ENCODE measurements at places on chromosomes 3 and 15.
A peak's percentile ranks its signal among the peaks of the same experiment; 100 is the strongest.

GRCh38 chr3:17901893-17902292, 159.5 kb upstream of the TBC1D5 start:
- DNase-seq: no peak

DNA sequence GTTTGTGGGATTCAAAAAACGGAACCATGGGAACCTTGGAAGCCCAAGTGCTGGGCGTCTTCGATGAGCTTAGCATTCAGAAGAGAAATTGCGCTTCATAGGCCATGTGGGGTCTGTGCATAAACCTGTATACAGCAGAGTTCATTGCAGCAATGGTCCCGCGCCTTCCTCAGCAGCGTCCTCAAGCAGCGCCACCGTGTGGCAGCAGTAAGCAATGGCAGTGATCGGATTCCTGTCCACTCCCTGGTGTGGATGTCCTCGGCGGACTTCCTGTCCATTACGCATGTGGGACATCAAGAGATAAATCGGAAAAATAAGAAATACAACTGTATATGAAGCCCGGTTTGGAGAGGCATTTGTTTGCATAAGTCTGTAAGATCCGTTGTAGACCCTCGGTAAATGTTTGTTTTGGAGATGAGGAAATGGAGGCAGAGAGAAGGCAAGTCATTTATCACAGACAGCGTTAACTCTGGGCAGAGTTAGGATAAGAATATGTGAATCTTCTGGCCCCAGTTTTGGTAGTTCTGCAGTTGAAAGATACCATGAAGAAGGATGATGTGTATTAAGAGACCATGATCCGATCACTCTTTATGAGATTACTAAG, 57.7 kb downstream of the CNTN4 start:
- no peak for DNase-seq

GRCh38 chr15:94477913-94478553, 246.7 kb downstream of the MCTP2 start:
- no peak for DNase-seq

GRCh38 chr3:127056281-127056680, 73.4 kb downstream of the PLXNA1 start:
- DNase-seq: no peak

GRCh38 chr15:48929661-48930060, 34.1 kb downstream of the SHC4 start:
- no peak for DNase-seq

DNA sequence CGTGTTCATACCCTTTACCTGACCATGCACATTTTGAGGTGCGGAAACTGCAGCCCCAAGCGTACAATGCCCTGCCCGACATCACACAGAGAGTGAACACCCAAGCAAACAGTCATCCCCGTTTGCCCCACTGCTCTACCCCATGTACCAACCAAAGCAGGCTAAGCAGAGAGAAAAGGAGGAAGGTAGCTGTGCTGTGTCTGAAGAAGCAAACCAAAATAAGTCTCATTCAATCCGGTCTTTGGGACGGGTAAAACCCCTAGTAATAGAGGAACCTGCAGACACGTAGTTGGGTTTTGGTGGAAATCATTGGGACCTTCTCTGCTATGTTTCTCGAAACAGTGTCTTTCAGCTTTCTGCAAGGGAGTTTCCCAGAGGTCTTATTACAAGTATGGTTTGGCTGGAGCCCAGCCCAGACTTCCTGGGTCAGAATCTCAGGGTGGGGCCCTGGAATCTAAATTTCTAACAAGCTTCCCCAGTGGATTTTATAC, 164.6 kb upstream of the HES1 start:
- no peak for DNase-seq

DNA sequence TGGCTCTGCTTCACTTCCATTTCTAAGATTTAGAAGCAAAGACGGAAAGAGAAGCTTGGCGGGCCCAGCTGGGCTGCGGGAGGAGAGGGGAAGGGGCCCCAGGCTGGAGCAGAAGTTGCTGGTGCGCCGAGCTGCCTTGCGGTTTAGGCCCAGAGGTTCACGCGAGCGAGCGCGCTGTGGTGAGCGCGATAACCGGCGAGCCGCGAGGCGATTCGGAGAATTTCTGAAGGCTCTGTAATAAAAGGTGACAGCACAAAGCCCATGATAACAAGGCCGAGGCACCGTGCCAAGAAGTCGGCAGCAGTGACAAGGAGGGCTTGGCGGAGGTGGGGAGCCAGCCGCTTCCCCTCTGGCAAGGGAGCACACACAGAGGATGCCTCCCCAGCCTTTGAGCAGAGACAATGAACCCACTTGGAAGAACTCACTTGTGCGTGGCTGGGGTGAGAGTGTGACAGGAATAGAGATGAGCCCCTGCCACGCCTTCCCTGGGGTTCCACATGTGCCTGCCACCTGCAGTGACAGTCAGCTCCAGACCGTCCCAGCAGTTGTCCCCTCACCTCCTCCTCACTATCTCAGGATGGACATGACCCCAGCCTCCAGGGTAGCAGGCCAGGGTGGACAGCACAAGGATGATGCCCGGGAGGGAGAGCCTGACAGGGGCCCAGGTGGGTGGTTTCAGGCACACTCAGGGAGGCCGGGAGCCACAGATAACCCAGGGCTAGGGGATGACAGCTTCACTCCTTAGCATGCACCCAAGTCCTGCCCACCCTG, 315.2 kb downstream of the UACA start:
- DNase-seq: no peak

DNA sequence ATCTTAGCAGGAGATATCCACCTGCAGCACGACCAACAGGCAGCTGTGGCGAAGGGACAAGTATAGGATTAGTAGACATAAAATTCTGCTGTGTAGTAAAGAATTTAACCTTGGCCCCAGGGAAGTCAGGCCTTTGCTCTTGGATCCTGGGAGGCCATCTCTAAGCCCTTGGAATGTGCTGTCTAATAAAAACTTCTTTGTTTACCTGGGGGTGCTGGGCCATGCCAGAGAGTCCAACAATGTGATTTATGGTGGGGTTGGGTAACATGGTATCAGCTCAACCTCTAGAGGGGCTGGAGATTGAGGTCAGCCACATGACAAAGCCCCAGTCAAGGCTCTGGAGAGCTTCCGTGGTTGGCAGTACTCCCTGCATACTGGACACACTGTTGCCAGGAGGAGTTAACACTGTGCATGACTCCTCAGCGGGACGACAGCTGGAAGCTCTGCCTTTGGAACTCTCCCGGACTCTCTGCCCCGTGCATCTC, 52.4 kb downstream of the HEG1 start:
- DNase-seq: peak; percentile 67

- DNase-seq: no peak
Observed at GRCh38 chr3:161852744-161853143, 356.1 kb downstream of the OTOL1 start.

DNA sequence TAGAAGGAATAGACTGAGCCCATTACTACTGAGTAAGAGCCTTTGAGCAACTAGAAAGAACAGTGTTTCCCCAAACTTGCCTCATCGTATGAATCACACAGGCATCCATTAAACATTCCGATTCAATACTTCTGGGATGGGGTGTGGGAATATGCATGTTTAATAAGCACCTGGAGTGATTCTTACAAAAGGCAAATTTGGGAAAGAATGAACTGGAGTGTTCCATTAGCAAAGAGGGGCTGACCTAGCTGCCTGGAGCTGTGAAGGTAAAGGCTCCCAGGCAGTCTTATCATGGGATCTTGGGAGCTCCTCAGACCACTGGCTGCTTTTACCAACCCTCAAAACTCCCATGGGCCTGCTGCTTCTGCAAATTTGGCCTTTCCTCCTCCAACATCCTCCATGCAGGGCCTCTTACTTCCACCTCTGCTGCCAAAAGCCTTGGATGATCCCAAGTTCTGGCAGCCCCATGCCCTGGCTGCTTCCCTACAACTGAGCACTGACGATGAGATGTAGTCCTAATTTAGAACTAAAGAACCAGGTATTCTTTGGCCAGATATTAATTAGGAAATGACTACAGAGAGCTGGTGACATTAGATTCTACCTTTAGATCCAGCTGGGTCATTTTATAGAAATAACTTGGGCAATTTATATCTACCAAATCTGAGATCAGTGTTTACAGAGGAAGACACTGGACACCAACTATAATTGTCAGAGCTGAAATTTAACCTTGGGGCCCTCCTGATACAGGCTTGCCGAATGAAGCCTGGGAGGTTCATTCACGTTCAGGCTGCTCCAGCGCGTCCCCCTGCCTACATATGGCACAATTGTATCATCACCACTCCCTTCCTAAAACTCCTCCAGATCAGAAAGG, 11.2 kb upstream of the HOMER2 start:
- DNase-seq: no peak

DNA sequence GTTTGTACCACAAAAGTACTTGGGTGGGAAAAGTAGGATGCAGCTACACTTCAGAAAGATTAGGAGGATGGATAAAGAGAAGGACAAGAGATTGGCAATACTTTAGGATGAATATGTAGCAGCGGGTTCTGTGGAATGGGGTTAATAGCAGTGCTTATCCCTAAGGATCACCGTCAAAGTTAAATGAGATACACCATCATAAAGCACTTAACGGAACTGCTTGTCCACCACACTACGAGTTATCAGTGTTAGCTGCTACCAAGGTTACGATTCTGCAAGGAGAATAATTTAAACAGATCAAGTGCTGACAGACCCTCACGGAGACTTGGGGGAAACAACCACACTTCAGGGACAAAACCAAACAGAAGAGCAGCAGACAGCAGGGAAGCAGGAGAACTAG, 963 bp downstream of the SHQ1 start:
- peak; percentile 3 for DNase-seq

DNA sequence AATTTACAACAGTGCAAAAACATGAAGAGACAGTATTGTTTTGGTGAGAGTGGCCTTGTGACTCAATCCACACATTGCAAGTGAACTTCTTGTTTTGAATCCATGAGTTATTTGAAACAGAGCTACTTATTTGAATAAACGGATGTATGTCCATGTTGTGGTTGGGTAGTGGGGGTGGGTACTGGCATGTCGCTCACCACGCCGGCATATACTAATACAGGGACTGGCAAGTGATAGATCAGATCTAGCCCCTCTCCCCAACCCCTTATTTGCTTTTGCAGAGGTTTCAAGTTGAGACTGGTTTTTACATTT, 83.8 kb downstream of the EDEM1 start:
- no peak for DNase-seq

DNA sequence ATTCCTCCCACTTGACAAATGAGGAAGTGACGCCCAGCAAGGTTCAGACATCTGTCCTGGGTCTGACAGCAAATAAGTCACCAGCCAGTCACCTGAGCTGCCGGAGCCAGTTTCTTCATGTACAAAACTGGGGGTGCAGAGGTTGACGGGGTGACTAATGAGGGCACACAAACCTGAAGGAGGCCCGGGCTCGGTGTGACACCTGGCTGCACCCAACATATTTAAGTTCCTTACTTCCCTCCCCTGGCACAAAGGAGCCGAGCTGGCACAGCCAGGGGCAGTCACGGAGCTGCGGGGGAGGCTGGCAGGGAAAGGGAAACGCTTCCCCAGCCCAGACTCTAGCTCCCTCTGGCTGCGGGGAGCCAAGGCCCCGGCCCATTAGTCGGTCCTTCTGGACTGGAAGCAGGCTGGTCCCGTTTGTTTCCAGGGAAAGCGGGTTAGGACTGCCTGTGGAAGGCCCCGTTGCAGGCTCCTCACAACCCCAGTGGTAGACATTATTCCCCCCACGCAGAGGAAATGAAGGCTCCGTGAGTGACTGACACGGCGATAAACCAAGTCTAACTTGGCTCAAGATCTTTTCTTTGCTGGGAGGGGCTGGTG, 2.3 kb downstream of the FBXL22 start:
- peak; percentile 50 for DNase-seq

GRCh38 chr15:80891006-80891405, 98.6 kb downstream of the MESD start:
- peak; percentile 16 for DNase-seq

- no peak for DNase-seq
Observed at GRCh38 chr3:137988152-137988551, 21.8 kb upstream of the CLDN18 start.

GRCh38 chr3:196555295-196555694, 13.1 kb downstream of the WDR53 start:
- no peak for DNase-seq

DNA sequence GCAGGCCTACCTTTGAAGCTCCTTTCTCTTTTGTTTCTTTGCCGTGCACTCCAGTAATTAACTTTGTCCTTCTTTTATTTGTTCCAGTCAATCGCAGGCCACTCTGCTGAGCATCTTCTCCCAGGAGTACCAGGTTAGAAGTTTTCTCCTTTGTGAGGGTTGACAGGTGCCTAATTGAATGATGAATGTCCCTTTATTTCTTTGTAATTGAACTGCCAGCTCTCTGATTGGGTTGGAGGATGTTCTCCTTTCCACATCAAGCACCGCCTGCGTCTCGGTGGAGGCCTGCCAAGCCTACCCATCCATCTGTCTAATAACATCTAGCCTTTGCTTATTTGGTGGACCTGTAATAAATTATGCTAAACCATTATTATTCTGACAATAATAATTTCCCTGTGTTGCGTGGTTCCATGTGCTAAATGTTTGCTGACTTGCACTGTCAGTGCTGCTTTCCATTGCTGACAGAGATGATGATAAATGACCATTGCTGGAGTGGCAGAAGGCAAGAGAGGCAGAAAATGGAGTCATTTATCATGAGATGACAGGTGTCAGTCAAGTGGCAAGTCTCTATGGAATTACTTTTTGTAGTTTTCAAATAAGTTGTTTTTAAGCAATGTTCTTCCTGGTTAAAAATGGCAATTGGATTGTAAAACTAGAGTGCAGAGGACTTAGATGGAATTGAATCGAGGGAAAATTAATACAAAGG, 64.9 kb downstream of the CDIN1 start:
- no peak for DNase-seq

GRCh38 chr15:95284933-95285421, 1045.5 kb upstream of the NR2F2 start:
- peak; percentile 87 for DNase-seq

DNA sequence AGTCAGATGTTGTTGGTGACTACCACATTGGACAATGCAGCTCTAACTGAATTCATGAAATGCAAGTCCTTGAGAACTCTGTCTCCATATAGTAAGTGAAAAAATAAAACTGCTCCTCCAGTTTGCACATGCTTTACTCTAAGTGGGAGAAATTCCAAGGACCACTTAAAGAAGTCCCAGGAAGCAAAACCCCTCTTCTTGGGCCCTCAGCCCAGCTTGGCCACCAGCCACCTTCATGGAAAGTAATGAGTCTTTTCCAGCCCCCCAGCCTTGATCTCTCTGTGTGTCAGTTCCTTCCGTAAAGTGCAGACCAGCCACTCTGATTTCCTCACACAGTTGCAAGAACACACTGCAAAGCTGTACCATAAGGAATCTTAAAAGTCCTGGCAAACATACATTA, 34.5 kb downstream of the DAPK2 start:
- no peak for DNase-seq

All from fibroblast of pulmonary artery (primary cell).